ENCODE measurements at places on chromosomes 6 and 20.

- DNase-seq, result no peak
Measured at GRCh38 chr6:96947055-96947454, 22.5 kb downstream of the KLHL32 start.

DNA sequence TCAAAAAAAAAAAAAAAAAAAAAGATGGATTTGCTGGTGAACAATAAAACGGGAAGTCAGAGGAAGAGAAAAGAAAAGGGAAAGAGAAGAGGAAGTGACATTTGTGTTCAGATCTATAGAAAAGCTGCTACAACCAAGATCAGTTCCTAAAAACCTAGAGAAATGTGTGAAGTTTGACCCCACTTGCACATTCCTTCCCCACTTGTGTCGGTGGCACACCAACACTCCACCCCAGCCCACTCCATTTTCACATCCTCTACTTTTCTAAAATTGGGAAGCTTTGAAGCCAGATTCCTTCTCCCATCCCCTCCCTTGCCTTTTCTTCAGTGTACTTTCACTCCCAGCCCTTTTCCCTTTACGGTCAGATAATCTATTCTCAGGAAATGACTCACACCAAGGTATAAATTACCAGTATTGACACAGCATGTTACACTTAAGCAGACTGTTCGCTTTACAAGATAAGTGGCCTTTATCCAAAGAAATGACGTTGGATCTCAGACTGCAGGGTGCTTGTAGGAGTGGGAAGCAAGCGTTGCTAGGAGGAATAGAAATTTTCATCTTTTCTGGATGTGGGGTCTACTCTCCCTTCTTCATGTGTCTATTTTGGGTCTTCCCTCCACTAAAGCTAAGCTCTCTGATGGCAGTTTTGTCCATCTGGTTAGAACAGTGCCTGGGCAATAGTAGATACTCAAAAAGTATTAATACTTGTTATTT lies 92.5 kb upstream of the ADGRF1 start:
- no peak for DNase-seq

DNA sequence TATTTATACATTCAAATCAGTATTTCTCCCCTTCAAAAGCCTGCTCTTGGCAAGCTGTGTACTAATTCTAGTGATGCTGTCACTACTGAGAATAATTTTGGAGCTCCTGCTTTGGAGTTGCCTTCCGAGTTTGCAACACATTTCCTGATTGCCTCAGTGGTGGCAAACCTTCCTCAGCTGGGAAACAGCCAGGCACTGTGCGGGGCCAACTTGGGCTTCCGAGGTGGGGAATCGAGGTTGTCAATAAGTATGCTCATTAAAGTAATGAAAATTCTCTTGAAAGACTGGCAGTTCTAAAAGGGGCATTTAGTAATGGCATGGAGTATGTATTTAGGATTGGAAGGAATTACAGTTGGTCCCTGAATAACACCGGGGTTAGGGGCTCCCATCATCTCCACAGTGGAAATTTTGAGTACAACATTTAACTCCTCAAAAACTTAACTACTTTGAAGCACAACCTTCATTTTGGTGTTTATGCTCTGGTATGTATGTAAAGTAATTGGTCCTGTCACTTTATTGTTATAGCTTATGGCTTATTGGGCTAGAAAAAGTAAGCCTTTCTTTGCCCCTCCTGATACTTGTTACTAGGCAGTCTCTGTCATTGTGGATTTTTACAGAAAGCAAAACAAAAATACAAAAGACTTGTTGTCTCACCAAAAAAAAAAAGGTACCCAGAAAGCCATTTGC lies 2.7 kb downstream of the PAQR8 start:
- no peak for DNase-seq

- no peak for DNase-seq
Measured at GRCh38 chr6:134980846-134981245, 30.9 kb upstream of the ALDH8A1 start.

- peak; percentile 75 for DNase-seq
Measured at GRCh38 chr20:49610691-49611538, 43.0 kb upstream of the PTGIS start.

GRCh38 chr20:32672982-32673851 lies 524 bp downstream of the C20orf203 start:
- no peak for DNase-seq

DNA sequence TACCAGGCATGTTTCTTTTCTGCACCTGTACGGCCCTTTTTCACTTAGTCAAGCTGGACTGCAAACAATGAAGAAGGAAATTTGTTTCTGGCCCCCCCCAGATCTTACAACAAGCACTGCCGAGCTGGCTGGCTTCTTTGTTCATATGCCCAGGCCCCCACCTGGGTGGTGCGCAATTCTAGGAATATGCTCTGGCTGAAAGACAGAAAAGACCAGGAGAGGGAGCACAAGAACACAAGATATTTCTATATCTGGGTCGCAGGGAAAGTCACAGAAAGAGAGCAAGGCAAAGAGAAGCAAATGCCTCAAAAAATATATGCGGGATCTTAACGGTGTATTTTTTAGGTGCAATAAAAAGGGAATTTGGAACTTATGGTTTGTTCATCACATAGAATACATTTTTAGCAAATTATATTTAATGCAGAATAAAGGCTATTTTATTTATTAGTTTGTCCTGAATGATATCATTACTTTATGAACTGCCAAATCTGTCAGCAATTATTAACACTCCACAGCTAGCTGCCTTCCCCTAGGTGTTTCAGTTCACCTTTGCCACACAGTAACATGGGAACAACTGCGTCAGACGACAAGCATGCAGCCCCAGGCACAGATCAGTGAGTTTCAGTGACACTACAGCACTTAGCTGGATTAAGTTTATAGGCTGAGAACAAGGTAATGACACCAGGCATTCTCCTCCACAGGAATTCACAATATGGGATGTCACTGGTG lies 76.5 kb downstream of the GJA10 start:
- peak; percentile 23 for DNase-seq

GRCh38 chr20:16803965-16804792 lies 56.0 kb downstream of the OTOR start:
- peak; percentile 17 for DNase-seq

GRCh38 chr6:42260972-42261371 lies 43.3 kb upstream of the MRPS10 start:
- no peak for DNase-seq

DNA sequence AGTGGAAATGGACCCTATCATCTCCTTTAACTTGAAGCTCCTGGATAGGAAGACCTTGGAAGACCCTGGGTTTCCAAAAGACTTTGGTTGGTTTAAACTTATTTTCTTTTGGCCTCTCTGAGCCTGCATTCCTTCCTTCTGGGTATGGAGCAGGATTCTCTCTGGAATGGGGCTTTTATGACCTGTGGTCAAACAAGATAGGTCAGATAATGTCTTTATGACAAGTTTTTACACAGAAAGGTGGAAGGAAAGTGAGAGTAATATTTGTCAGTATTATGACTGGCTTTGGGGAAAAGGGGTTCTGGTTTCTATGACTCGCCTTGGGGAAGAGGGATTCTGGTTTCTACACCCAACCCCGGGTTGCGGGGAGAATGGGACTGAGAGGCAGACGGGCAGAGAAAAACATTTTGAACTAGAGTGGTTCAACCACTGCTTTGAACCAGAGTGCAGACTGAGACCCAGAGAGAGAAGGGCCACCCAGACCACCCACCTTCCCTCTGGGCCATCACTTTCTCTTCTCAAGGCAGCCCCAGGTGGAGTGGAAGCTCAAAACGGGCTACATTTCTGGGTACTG lies 37.6 kb upstream of the KCNK5 start:
- DNase-seq, result no peak

- no peak for DNase-seq
Measured at GRCh38 chr20:61480158-61480825, 228.2 kb downstream of the CDH4 start.

DNA sequence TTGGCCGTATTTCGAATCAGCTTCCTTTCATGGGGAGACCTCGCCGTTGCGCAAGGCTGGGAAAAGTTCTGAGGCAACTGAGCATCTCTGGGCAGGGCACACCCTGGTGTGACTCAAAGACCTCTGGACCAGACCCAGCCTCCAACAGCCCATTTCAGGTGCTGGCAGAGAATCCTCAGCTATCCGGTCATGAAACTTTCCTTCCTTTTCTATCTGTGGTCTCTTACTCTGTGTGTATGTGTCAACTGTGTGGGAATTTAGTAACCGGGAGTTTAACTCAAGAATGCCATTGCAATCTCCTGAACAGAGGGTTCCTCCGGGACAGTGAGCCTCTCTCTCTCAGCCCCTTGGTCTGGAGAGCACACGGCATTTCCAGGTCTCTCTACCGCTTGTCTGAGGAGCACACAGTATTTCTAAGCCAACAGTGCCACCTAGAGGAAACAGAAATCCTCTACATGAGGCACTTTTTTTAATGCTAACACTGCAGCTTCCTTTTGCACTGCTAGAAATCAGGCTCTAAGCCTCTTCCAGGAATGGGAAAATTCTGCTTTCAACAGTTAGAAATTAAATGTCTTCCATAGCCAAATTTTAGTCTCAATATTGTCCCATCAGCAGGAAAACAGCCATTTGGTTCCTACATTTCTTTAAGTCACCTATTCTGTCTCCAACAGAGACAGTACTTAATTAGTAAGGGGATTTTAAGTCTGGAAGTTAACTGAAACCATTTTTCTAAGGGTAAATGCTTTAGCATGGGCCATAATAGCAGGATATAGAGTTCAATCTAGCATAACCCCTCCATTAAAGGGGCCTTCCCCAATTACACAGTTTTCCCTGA lies 32.7 kb downstream of the PLN start:
- DNase-seq, result no peak

GRCh38 chr20:21809961-21810523 lies 104.6 kb downstream of the PAX1 start:
- DNase-seq, result no peak

GRCh38 chr6:146949425-146949824 lies 254.8 kb upstream of the STXBP5 start:
- no peak for DNase-seq

DNA sequence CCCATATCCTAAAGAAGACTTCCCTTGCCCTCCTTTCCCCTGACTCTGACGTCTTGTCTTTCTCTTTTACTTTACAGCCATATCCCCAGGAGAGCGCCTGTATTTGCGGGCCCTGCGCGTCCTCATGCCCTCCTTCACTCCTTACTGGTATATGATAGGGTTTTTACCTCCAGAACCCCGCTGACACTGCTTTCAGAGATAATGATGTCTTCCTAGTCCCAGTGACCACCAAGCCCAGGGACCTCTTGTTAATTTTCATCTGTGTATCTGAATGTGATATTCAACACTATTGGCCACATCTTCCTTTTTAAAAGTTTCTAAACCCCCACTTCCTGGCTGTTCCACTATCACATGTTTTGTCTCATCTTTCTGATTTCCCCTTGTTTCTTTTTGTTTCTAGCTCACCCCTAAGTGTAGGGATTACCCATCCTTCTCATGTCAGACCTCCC lies 102.0 kb downstream of the HIVEP1 start:
- DNase-seq, result no peak

DNA sequence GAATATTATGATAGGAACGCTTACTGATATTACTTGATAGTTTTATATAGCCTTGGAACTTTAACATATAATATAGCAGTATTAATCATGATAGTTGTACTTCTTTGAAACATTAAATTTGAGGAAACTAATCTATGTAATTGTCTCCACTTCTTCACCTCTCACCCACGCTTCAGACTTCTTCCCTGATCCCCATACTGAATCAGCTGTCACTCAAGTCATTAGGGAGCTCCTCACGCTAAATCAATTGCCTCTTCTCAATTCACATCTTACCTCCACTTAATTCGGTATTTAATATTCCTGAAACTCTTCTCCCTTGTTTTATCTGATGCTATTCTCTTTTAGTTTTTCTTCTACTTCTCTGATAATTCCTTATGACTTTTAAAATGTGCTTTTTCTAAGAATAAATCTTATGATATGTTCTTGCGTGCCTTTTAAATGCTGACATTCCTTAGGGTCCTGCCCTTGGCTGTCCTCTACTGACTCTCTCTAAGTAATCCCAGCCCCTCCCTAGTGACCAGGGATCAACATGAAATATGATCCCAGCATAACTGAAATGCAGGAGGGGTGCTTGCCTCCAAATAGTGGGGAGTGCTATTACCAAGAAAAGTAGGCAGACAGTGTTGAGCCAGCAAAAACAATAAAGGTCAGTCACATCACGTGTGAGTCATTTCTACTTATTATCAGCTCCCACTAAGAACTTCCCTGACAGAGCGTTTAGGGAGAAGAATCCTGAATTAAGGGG lies 9.9 kb downstream of the ANKRD66 start:
- no peak for DNase-seq

- no peak for DNase-seq
Measured at GRCh38 chr6:16799279-16800193, 38.3 kb upstream of the ATXN1 start.

- DNase-seq, result no peak
Measured at GRCh38 chr6:19492636-19493405, 344.3 kb upstream of the ID4 start.

DNA sequence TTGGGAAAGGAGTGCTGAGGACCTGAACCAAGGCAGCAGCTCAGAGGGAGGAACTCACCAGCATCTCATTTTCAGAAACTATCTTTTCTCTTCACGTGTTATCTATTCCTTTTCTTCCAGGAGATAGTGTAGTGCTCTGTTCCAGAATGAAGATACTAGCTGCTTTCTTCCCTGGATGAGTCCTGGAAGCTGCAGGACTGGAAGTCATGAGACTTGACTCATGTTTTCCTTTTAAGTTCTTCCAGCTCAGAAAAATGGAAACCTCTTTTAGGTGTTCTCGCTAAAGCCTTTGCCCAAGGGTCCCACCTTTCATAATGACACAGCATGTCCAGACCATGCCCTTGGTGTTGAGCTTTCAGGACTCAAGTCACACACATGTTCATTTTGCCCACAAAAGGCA lies 106.7 kb downstream of the UNC5CL start:
- DNase-seq, result no peak

GRCh38 chr20:9255171-9255570 lies 186.3 kb downstream of the PLCB4 start:
- DNase-seq, result no peak

GRCh38 chr20:21272679-21273078 lies 30.5 kb upstream of the XRN2 start:
- no peak for DNase-seq
